ENCODE measurements at places on chromosomes 4 and X.

GRCh38 chr4:95867919-95868318, 28.0 kb downstream of the PDHA2 start:
- DNase-seq = peak; percentile 1

DNA sequence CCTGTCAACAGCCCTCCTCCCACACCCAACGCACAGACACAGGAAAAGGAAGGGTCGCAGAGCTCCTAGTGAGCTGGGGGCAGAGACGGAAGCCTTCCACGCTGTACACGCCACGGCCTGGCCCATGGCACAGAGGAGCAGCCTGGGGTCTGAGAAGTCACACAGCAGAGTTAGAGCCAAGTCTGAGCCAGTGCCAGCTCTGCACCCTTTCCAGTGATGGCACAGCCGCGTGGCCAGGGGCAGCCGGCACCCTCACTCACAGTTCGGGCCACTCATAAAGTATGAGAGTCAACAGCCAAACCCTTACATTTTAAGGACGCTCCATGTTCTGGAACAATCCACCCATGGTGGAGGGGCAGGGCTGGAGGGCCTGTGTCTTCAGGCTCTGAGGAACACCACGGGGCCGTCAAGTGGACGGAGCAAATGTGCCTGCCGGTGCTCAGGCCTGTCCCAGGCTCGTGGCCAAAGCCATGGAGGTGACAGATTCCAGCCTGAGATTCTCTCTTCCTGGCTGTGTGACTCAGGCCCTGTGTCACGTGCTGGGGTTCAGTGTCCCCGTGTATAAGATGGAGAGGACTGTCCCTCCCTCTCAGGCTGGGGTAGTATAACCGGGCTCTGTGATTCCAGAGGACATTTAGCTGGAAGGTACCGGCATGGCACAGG, 91.2 kb downstream of the ABLIM2 start:
- no peak for DNase-seq

- no peak for DNase-seq
These were observed 20.2 kb downstream of the CETN2 start for GRCh38 chrX:152810403-152810802.

DNA sequence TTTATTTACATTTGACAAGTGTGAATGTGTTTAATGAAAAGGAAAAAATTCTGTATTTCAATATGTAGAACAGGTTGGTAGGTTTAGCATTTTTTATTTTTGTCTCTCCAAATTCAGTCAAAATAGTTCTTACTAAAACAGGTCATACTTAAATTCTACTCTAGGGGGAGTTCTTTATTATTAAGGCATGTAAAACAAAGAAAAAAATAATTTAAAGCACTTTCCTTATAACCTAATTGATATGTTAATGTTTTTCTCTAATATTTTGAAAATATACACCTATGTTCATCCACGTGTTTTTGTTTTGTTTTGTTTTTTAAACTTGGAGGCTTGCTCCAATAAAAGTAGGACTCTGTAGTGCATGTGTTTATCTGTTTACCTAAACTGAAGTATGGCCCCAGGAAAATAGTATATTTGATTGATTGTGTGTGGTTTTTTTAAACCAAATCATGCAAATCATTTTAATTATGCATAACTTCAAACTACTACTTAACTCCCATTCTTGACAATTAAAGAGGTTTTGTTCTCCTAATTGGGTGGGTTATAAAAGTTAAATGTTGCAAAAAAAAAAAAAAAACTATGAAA, 562.7 kb downstream of the RPA4 start:
- no peak for DNase-seq

GRCh38 chr4:113872426-113873260, 106.8 kb downstream of the ARSJ start:
- no peak for DNase-seq

GRCh38 chr4:182093431-182093831, 149.8 kb upstream of the TENM3 start:
- DNase-seq = no peak

DNA sequence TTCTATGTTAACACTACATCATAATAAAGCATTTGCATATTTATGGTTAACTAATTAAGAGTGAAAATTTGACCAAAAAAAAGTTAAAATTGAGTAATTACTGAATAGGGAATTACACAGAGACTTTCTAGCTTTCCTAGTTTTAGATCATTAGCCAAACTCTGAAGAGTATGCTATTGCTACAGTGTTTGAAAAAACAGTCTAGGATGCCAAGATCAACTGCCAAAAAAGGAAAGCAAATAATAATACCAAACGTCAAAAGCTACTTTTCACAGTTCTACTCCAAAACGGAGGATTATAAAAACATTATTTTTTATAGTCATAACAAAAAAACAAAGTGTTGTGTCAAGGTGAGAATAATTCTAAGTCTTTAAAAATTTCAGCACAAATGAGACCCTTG, 359.8 kb upstream of the CTSO start:
- DNase-seq = no peak

GRCh38 chr4:152500800-152501434, 35.0 kb downstream of the FBXW7 start:
- DNase-seq = no peak

DNA sequence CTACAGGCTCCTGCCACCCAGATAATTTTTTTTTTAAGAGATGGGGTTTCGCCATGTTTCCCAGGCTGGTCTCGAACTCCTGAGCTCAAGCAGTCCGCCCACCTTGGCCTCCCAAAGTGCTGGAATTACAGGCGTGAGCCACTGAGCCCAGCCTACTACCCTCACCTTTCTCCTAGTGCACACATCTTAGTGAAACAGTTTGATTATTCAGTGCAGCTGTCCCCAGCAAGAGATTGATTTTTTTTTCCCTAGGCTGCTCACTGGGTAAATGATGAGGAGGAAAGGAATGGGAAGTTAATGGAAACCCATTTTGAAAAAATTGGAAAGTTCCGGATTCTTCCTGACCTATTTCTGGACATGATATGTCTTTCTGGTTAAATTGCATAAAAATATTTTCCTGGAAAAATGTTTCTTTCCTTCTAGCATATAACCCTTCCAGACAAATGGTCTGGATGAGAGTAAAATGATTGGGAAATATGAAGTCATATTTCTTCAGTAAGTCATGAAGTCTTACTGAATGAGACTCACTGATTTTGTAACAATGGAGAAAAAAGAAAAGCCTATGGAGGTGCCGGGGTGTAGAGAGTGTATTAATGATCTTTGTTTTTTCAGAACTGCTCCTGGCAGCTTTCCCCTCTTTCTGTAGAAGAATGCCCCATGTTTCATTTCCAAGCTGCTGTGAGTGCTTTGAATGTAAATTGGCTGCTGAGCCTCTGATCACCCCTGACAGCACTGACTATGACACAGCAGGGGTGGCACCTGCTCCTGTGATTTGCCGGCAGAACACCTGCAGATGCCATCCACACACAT, 19.5 kb upstream of the ZNF41 start:
- peak; percentile 31 for DNase-seq

DNA sequence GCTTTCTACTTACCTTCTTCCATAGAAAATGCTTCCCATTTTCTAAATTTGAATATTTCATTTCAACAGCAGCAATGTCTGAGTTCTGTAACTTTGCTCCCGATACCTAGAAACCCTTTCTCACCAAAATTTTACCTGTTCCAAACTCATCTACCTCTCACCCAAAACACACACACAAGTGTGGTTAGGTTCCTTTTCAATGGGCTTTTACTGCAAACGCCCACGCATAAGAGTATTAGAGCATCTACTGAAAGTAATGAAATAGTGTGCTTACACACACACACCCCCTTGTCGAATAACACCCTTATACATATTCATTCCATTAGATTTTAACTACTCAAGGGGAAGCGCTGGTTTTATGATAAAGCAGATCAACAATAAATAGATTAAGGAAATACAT, 610.3 kb upstream of the AADAT start:
- DNase-seq = no peak

DNA sequence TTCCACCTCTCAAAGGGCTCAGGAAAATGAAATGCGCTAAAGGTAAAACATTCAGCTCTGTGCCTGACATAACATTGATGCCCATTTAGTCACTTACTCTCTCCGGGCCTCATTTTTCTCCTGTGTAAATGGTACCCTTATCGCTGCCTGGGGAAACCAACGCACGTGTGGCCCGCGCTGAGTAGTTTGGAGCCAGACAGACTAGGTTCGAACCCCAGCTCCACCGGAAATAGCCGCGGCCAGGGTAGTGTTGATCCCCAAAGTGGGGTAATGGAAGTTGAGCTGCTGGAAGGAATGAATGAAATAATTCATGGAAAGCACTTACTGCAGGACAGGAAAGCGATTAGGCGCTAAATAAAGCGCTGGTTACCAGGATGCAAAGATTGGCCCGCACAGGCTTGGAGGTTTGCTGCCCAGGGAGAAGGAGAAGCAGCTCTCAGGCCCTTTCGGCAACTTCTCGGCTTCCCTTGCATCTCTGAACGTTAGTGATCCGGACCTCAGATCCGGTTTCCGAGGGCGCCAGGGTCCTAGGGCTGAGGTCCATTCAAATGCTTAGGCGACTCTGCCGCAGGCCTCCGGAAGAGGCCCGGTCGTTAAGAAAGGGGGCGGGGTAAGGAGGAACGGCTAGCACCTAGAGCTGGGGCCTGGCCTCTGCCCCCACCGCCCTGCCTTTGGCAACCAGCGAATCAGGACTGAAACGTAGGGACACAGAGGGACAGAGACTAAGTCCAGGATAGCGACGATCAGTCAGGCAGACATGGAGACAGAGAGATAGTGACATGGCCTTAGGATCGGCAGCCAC, 13.3 kb downstream of the NKX3-2 start:
- no peak for DNase-seq

GRCh38 chrX:117808426-117808825, 308.2 kb downstream of the KLHL13 start:
- no peak for DNase-seq

DNA sequence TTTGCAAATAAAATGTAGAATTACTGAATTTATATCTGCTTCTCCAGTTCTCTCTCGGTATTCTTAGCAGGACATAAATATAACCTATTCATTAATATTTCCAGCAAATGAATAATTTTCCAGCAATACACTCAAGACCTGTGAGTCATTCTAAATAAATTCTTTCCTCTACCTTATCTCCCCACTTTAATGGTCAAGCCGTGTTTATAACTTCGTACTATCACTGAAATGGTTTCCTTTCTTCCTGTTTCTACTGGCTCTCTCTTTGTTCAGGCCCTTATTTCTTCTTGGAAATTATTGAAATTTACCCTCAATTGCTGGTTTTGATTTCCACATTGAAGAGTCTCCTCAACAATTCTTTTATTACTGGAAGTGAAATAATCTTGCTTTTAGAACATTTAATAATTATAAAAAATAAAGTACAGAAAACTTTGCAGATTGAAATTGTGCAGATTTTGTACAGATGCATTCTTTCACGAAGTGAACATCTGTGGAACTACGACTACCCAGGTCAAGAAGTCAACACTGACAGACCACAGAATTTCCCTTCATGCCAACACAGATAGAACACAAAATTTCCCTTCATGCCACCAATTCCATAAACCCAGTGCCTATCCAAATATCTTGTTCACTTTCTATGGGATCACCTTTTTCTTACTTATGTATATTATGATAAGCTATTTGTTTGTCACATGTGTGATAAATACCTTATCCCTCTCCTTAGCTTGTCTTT, 205.7 kb downstream of the FAT4 start:
- DNase-seq = no peak

- no peak for DNase-seq
These were observed 739.6 kb upstream of the SLIT2 start for GRCh38 chr4:19512086-19512485.

GRCh38 chr4:1234811-1235292, 14.1 kb downstream of the CTBP1 start:
- no peak for DNase-seq

- no peak for DNase-seq
These were observed 146.8 kb upstream of the USP9X start for GRCh38 chrX:40938423-40938822.

- DNase-seq = no peak
These were observed 1.8 kb downstream of the FNIP2 start for GRCh38 chr4:158770671-158771070.

- DNase-seq = peak; percentile 15
These were observed 72.4 kb downstream of the PALLD start for GRCh38 chr4:168569066-168569930.

GRCh38 chr4:189143263-189143952, 797.3 kb upstream of the FRG1 start:
- DNase-seq = no peak

DNA sequence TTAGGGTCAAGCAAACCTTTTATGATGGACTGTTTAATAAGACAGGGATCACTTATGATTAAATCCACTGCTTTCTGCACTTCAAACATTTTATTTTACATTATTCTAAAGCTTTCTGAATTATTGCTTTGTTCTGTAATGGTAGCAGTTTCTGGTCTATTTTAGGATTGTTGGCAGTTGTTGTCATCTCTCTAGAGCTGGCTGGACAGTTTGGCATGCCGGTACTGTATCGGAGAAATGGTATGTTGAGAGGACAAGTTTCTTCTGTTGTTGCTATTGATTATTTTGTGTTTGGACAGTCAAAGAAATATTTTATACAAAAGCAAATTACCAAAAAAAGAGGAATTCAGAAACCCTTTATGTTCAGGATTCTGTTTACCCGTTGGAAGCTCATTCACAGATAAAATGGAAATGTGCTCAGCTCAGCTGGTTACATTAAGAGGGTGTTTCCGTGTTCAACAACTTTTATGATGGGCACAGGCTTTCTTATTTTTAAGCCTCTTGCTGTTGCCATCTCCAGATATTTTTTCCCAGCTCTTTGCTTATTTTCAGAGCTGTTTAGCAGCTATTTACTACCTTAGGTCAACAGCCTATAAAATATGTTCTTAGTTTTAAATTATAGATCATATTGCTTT, 214.6 kb upstream of the IGFBP7 start:
- no peak for DNase-seq

GRCh38 chr4:1599491-1600210, 84.5 kb downstream of the FAM53A start:
- DNase-seq = no peak

- no peak for DNase-seq
These were observed 32.2 kb downstream of the SMS start for GRCh38 chrX:21972721-21973120.

DNA sequence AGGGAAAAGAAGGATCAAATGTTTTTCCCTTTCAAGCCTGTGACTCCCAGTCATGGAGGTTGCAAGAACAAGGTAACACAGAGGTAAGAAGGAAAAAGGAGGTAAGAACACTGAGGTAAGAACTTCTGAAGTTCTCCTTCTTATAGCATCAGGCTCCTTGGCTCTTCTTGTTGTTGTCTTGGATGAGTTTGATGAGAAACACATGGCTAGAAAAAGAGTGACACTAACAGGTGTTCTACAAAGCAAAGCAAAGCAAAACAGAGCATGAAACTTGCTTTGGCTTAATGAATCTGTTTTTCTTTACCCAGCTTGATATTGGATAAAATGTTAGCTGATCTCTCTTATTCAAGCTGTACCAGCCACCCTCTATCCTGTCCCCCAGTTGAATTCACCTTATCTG, 231.2 kb upstream of the F9 start:
- DNase-seq = no peak

- peak; percentile 46 for DNase-seq
These were observed 133.3 kb upstream of the ZIC3 start for GRCh38 chrX:137432609-137433008.

GRCh38 chr4:88429401-88429800, 27.5 kb upstream of the HERC5 start:
- DNase-seq = no peak
